ENCODE measurements at places on chromosomes 2 and 18.

- DNase-seq: no peak
These were observed 35.3 kb downstream of the ADCYAP1 start for GRCh38 chr18:939958-940357.

DNA sequence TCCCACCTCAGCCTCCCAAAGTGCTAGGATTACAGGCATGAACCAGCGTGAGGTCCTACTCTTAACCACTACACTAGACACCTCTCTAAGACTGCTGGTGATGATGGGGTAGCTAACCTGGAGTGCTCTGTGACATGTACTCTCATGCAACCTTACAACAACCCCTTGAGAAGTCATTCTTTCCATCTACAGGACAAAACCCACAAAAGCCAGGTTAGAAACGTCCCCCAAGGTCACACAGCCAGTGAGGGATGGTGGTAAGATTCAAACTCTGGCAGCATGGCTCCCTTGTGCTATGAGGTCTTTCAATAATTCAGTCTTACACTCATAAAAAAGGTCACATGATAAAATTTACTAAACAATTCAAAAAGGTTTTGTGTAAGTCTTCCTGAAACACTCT is 94.8 kb upstream of the SERTAD2 start:
- no peak for DNase-seq

GRCh38 chr2:105821428-105822125 is 76.9 kb downstream of the NCK2 start:
- DNase-seq: no peak

DNA sequence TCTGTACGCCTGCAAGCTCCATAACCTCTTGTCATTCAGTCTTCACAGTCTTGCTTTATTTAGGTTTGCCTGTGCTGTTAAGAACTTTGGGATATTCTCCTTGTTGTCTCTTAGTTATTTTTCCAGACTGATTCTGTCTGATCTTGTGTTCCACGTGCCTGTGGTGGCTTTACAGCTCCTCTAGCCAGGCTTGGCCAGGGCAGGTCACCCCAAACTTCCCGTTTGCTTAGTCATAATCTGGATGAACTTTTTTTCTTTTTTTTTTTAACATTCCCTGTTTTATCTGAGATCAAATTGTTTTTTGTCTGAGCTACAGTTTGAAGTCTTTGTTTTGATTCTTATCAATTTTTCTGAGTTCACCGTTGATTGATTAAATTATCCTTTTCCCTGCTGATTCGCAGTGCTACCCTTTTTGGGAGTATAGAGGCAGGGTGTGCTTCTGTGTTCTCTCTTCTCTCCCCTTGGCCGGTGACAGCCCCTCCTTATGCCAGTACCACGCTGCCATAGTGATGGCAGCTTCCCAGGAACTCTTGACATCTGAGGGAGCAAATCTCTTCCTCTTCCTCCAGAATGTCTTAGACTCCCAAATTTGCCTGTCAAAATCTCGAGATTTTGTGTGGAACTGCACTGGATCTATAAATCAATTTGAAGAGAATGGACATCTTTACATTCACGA is 2.5 kb downstream of the SP100 start:
- peak; percentile 51 for DNase-seq

DNA sequence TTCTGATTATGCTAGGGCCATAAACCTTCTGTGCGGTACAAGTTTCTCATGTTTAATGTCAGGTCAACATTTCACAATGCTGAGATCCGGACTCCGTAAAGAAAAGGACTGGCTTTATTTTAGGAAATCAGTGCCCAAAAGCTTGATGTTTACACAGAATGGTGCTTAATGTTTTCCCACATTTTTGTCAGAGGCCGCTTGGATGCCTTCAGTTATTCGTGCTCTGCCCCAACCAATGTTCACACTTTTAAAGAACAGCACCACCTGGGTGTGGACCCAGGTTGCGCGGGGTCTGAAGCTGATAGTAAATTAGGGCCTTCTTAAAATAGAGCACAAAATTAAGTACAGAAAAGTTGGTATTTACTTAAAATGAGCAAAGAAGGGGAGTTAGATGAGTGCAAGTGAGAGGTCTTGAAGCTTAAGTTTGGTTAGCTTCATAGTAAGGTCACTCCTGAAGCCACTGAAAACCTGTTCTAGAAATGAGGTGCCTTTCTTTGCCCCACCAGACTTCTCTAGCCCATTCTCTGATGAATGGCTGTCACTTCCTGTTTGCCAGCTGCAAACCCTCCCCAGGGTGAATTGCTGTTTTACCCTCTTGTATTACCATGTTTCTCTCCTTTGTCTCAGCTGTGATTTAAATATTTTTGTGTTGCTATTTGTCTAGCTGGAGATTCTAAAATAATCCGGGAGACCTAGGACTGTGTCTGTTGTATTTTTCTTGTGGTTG is 20.5 kb downstream of the SLC3A1 start:
- no peak for DNase-seq

GRCh38 chr2:72103161-72103560 is 44.5 kb downstream of the CYP26B1 start:
- no peak for DNase-seq

DNA sequence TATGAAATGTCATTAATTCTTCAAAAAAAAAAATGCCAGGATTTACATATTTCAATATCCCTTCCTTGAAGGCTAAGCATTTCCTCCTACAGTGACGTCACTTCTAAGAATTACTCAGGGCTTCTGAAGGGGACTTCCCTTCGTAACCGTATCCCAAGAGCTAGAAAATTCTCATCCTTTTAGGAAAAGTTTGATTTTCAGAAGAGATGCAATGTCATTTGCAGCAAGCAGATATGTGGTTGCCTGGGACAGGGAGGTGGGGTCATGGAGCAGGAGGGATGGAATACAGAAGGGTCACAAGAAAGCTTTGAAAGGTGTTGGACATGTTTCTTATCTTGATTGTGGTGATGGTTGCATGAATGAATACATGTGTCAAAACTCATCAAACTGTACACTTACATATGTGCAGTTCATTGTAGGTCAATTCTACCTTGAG is 97.0 kb upstream of the ATL2 start:
- DNase-seq: peak; percentile 55

DNA sequence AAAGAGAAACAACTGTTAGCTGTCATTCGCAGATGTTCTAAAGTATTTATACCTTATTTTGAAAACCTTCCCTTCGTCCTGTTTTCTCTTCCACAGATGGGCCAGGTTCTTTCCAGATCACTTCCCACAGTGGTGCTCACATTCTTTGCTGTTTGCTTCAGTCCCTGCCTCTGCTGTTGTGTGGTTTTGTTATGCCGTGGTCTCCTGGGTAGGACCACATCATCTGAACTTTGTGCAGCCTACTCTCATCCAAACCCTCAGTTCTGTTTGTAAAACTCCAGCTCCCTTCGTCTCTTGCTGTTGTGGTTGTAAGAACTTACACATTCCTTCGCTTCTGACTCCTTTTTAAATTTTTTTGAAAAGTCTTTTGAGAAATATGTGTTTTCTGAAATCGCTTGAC is 38.1 kb downstream of the ZNF236 start:
- no peak for DNase-seq

- no peak for DNase-seq
These were observed 29.5 kb downstream of the KIAA2012 start for GRCh38 chr2:202102425-202103000.

DNA sequence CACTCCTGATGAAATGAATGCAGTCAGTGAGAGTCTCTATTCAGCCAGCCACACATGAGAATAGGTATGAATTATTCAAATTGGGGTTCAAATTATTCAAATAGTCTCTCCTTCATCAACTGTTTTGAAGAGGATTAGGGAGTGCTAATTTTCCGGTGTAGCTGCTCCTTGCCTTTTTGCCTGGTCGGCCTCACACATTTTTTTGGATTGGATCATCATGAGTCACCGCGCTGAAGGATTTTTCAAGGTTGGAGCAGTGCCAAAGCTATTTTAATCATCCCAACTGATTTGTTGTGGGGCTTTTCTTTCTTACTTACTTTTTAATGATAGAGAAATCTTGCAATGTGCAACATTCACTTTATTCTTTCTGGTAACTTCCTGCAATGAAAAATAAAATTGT is 2.4 kb upstream of the DTNA start:
- peak; percentile 94 for DNase-seq

DNA sequence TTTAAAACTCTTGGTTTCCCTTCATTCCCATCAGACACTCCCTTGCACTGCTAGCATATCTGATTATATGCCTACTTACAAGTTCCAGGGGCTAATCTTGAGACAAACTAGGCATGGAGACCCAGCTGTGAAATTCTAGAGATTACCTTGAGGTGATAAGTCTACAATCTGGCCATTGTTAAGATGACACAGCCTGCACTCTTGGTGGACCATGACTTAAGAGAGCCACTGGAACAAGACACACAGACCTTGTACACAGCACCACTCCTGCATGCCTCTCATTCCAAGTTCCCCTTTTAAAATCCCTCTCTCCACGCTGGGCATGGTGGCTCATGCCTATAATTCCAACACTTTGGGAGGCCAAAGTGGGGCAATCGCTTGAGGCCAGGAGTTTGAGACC is 387.2 kb upstream of the DCC start:
- no peak for DNase-seq

DNA sequence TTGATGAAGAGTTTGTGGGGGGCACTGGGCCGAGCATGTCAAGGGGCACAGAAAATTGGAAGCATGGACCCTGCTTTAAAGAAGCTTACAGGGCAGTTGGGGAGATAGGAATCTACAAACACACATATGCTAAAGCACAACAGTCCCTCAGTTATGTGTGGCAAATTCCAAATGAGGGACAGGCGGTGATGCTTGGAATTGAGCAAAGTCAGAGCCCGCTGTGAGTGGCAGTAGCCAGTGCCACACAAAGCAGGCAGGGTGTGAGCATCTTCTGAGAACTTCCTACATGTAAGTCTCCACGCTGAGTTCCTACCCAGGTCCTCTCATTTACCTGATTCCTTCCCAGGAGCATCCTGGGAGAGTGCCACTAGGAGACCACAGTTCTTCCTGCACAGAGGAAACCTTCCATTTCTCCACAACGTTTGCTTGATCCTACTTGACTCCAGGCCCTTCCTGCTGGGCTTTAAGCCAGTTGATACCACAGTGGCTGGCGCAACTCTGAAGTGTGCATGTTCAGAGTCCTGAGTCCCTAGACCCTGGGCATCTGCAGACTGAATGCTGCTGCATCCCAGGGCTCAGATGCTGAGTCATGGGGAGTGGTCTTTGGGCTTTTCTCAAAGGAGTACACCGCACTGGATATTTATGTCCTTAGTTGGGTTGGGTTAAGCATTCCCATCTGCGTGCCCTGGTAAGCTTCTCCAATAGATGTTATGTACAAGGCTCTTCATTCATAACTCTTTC is 287.3 kb upstream of the REV1 start:
- DNase-seq: no peak

- DNase-seq: no peak
These were observed 216.9 kb upstream of the TNP1 start for GRCh38 chr2:217076657-217077232.

DNA sequence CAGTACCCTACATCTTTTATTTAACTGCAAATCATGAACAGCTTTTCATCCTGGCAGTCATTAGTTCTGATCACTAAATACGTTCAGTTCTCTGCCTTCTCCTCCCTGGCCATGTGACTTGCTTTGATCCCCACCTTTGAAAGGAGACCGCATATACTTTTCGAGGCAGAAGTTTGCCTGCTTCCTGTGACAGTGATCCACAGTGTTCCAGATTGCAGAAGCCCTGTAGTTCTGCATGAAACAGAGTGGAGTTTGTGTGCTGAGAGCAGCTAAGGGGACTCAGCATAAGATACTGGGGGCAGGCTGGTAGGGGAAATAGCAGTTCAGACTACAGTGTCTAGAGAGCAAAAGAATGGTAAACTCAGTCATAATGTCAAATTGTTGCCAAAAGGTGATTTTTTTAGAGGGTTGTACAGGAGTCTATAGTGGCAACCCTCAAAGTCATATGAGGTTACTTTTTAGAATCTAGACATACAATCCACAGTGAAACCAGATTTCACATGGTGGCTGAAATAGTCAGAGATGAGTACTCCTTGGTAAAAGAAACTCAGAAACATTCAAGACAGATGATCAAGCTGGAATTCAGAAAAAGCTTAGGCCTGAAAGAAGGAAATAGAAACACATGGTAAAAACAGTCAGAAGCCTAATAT is 1800.4 kb upstream of the CELF4 start:
- no peak for DNase-seq

DNA sequence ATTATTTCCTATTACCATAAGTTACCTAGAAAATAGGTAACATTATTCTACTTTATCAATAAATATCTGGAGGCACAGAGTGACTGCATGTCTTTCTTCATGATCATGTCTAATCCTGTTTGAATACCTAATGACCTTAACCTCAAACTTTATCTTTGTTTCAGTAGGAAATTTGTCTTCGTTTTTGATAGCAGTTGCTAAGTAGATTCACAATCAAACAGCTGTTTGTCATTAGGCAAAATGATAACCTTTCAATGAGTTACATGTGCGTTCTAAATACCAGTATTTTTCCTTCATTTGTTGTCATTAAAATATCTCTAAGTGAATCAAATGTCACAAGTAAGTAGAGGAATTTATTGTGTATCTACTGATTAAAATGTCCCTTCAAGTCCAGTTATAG is 473.8 kb downstream of the NRXN1 start:
- DNase-seq: no peak

GRCh38 chr18:78753240-78753639 is 226.4 kb upstream of the SALL3 start:
- no peak for DNase-seq

DNA sequence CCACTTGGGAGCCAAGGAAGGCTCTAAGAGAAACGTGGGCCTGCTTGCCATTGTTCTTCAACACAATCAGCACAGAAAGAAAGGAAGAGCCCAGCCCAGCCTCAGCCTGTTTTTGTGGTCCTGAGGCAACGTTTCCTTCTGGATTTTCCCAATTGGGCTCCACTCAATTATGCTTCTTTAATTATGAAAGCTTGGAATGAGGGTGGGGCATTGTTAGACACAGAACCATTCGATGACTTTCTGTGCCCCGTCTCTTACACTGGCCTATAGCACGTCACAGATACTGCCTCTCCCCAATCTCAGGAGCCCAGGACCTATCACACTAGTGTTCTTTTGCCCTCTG is 207.4 kb downstream of the ZFP36L2 start:
- no peak for DNase-seq

DNA sequence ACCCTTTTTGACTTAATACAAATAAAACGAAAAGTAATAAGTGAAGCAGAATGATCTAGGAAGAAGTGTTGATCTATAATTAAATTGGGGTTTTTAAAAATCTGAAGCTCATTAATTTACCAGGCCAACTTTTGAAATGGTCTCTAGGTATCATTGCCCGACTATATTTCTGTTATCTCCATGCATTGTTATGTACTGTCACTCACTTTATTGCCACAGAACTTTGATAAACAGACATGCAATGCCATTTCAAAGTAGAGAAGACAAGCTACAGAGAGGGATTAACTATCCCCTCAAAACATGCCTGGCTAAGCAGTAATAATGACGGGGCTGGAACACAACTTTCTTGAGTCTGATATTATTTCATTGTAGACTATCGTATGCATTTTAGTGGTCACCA is 147.6 kb upstream of the ITGA4 start:
- no peak for DNase-seq

DNA sequence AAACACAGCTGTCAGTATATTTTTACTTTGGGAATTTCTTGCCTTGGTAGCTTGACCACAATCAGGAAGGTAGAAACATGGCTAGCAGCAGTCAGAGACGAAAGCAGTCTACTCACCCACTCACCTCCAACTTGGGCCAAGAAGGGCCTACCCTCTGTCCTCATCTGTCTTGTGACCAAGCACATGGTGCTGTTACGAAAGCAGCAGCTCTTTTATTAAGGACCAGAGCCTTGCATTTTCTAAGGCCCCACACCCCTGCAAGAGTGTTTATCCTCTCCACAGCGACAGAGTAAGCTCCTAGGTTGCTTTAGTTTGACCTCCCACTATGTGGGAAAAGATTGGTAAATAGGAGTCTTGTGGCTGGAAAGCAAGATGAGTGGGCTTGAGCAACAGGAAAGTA is 31.3 kb upstream of the MSTN start:
- peak; percentile 35 for DNase-seq
